ENCODE measurements at places on chromosomes 5 and 9.

- DNase-seq, result no peak
These were observed 301.5 kb upstream of the ACTBL2 start for GRCh38 chr5:57784121-57784520.

DNA sequence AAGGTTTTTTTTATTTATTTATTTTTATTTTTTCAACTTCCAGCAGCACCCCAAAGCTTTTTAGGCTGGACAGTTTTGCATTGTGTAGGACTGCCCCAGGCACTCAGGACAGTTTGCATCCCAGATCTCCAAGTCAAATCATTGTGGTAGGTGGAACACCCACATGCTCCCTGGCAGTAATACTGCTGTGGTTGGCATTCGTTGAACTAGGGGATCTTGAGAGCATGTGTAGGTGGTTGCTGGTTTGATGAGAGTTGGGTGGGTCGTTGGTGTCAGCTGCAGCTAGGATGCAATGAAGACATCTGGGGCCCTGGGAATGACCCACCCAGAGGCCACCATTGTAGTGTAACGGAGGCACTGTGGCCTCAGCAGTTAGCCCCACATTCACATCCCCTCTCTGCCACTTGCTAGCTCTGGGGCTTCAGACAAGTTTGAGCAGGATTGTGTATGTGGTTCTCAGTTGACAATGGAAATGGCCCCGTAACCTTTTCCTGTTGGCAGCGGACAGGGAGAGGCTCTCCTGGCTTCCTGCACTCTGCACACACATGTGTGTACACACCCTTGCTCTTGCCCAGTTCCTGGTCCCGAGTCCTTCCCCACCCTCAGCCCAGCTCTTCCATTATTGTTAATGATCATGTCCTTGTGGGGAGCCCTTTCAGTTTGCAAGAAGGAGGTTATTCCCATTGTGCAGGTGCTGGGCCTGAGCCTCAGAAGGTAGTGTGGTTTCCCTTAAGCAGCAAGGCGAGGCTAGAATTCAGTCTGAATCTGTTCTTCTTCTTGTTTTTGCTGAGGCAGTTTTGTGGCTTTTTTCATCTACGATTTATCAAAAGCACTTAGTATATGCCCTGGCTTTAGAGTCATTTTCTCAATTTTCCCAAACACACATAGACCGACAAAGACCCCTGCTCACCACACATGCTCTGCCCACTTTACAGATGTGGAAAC is 46.5 kb downstream of the PPARGC1B start:
- DNase-seq, result no peak

GRCh38 chr9:134406366-134407120 is 80.3 kb downstream of the RXRA start:
- no peak for DNase-seq

DNA sequence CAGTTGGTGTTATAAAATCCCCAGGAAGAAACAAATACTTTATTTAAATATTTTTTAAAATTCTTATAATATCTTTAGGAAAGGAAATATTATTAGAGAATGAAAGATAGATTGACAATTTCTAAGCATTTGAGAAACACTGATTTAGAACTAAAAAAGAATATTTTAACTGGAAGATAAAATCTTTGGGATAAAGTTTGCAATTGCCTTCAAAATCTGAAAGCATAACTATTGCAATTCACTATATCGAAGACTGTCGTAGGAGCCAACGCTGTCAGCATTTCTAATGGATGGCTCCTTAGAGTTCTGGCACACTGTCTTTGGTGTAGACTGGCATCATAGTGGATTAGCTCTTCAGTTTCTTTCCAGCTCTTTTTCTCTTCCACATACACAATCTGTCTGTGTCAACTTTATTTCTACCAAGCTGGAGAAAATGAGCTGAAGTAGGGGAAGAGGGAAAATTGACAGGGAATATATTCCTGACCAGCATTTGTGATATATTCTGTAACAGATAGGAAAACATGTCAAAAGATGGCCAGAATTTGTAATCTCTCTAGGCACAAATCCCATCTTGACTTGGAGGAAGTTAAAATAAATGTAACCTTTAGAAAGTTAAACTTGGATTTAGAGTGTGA is 1561.4 kb downstream of the MAT2B start:
- no peak for DNase-seq

DNA sequence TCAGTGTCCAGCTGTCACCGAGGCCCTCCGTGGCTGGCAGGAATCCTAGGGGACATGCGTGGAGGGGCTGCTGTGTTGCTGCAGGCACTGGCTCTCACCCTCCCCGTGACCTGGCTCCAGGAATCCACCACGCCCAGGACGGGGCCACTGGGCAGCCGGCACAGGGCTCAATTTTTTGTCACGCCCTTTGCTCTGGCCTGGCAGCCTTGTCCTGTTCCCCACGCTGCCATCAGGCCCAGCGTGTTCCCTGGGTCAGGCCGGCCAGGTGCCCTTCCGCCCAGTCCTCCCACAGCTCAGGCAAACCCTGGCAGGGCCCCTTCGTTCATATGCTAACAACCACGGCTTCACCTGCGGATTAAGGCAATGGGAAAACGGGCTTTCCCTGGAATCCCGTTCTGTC is 37.3 kb downstream of the PROP1 start:
- DNase-seq, result no peak

DNA sequence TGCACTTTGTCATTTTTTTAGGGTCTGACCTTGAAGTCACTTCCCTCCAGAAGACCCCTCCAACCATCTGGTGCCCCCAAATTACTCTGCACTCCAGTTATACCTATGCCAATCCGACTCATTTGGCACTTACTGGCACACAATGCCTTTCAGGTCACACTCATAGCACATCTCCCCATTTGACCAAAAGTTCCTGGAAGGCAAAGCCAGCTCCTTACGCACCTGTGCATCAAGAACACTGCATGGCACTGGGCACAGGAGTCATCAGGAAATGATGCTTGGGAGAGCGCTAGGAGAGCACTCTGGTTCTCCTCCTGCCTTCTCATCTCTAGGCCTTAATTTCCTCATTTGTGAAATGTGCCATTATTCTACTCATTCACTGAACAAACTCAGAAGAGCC is 2.9 kb downstream of the TNIP1 start:
- DNase-seq, result no peak

GRCh38 chr9:749716-750115 is 91.8 kb upstream of the DMRT1 start:
- DNase-seq, result peak; percentile 40

GRCh38 chr9:71744754-71745521 is 23.4 kb downstream of the CEMIP2 start:
- DNase-seq, result no peak

GRCh38 chr5:92749943-92750342 is 831.1 kb downstream of the NR2F1-AS1 start:
- no peak for DNase-seq

GRCh38 chr5:119327018-119327417 is 28.8 kb upstream of the TNFAIP8 start:
- no peak for DNase-seq

DNA sequence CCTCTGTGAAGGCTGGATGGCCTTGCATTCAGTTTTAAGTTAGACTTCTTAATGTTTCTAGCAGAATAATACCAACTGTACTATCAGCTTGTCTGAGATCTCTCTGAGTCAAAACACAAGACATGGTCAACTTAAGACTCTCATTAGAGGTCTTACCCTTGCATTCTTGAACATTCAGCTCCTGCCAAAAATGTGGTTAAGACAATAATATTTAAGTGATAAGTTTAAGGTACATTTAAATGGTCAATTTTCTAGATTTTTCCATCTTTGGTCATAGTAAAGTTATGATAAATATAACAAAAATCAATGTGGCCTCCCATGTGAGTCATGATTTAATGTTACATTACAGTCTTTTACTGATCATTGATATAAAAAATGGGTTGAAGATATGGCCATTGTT is 75.0 kb downstream of the NR2F1 start:
- no peak for DNase-seq

GRCh38 chr5:178476972-178477754 is 113.0 kb downstream of the COL23A1 start:
- no peak for DNase-seq

DNA sequence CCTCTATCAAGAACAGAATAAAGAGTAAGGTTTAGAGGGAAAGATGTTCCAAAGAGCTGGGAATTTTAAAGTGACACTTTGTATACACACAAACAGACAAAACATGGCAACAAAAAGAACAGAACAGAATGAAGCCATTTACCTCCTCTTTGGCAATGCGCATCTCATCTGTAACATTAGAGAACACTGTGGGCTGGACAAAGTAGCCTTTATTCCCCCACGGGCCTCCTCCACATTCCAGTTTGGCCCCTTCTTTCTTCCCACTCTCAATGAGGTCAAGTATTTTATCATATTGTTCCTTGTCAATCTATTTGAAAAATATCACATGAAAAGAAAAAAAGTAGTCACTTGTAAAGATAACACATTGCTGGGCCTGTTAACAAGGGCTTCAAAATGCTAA is 41.0 kb downstream of the ALDH1A1 start:
- DNase-seq, result no peak

DNA sequence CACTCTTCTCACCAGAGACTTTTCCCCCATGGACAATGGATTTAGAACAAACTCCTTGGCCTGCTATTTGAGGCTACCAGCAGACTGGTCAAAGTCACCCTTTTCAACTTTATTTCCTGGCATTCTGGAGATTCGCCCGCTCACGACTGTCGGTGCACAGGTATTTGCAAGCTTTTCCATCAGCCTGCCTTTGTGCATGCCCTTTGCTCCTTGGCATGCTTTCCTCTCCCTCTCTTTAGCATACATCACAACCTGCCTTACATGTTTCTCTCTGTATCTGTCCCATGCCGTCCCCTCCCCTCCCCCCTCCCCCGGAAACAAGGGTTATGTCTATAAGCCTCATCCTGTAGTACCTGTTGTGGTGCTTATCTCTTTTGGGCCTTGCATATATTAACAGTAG is 257.1 kb downstream of the AOPEP start:
- no peak for DNase-seq

DNA sequence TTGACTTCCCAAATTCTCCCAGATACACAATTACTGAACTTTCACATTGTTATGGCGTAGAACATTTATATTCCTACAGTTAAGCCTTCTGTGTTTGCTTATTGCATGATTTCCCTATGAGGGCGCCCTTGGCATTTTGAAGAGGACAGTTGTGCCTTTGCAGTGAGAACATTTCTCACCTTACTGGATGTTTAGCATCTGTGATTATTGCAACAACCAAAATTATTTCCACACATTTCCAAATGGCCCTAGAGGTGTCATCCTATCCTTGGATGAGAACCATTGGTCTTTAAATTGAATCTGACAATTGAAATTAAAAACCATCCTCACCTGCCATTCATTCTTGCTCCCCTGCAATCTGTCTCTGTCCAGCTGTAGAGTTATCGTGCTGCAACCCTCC is 104.0 kb downstream of the MAMDC2 start:
- no peak for DNase-seq

DNA sequence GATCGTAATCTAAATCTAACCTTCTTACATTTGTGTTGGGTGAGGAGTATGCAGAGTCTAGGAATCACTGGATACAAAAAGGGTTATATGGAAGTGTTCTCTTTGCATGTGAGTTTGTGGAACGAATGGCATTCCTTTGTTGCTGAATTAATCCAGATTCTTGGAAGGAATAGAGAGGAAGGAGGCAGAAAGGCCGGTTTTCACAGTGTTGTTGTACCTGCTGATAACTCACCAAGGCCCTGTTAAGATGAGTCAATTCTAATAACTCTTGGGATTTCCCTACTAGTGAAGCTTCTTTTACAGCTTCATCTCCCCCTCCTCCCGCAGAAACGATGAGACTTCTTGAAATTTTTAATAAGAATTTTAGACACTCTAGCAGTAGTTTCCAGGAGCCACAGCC is 84.0 kb downstream of the ZSWIM6 start:
- DNase-seq, result no peak

GRCh38 chr5:69509212-69509611 is 16.6 kb downstream of the OCLN start:
- DNase-seq, result no peak

- peak; percentile 67 for DNase-seq
These were observed 4.5 kb upstream of the IL7R start for GRCh38 chr5:35852084-35852734.

GRCh38 chr5:7209658-7210057 is 186.3 kb upstream of the ADCY2 start:
- DNase-seq, result no peak

- DNase-seq, result no peak
These were observed 190.1 kb downstream of the CWC27 start for GRCh38 chr5:64958757-64959391.

DNA sequence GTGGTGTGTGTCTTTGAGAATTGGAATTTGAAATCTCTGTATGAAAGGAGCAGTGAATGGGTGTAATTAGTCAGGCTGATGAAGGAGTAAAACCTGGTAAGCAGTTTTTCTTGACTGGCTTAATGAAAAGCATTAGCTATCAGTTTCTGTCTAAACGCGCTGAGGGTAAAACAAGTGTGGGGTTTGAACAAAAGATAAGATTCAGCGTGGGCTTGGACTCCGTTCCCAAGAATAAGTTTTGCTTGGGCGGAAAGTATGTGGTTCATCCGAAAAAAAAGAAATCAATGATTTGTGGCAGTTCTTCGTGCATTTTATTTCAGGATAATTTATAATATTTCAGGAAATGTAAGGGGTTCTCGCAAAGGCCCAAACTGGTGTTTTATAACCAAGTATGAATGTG is 217.3 kb downstream of the NTRK2 start:
- DNase-seq, result no peak

DNA sequence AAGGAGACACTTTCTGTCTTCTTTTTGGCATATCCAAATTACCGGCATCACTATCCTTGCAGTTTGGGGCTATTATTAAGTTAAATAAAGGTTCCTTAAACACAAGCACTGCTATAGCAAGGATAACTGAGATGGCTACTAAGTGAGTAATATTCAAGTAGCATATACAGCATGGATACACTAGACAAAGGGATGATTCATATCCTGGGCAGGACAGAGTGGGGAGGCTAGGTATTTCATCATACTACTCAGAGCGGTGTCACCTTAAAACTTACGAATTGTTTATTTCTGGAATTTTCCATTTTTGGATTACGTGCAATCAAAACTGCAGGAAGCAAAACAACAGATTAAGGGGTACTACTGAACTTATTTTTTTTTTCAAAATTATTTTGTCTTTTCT is 54.1 kb downstream of the FER start:
- DNase-seq, result no peak

DNA sequence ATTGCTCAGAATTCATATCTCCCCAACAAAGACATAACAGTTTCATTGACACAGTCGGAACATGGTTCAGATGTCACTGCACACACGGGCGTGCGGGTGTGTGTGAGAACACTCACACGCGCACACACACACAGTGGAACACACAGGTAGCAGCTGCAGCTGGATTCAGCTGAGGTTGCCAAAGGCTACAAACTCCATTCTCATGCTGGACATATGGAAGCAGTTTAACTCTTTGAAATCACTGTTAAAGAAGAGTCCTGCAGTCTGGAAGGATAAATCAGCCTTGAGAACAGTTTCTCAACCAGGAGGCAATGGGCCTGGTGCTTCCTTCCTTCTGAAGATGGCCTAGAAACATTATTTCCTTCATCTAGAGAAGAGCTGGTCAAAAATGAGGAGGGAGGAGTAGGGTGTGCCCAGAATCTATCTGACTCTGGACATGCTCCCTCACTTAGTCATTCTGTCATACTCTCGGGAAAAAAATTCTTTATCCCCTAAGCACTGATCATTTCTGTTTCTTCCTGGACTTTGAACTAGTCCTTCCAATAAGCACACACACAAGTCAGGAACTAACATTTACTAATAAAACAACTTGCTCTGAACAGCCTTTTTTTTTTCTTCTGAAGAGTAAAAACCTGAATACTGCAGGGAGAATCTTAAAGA is 160.6 kb downstream of the ZDHHC21 start:
- no peak for DNase-seq

GRCh38 chr5:168995024-168995423 is 305.9 kb downstream of the SLIT3 start:
- DNase-seq, result no peak

- no peak for DNase-seq
These were observed 39.8 kb downstream of the MAMDC2 start for GRCh38 chr9:70083429-70083828.
